ENCODE measurements at places on chromosomes 11 and 22.

GRCh38 chr11:104781719-104782376, 116.4 kb downstream of the CASP12 start:
- DNase-seq, result no peak

DNA sequence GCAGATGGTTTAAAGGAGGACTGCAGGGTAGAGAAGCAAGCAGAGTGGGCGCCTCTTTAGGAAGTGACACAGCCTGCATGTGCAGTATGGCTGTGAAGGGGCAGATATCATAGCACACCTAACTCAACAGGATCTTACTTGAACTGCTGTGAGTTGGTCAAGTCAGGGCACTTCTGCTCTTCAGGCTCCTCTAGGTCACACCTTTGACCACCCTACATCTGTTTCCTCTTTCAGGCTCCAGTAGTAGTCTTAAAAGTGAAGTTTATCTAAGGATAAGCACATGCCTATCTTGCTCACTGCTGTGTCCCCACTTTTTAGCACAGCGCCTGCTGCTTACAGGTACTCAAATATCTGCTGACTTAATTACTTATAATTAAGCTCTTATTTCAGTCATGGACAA, 6.5 kb downstream of the MRPL16 start:
- DNase-seq, result no peak

- no peak for DNase-seq
Observed at GRCh38 chr11:27921472-27921871, 186.5 kb downstream of the KIF18A start.

GRCh38 chr11:57980201-57980600, 43.5 kb upstream of the OR9Q1 start:
- DNase-seq, result no peak

DNA sequence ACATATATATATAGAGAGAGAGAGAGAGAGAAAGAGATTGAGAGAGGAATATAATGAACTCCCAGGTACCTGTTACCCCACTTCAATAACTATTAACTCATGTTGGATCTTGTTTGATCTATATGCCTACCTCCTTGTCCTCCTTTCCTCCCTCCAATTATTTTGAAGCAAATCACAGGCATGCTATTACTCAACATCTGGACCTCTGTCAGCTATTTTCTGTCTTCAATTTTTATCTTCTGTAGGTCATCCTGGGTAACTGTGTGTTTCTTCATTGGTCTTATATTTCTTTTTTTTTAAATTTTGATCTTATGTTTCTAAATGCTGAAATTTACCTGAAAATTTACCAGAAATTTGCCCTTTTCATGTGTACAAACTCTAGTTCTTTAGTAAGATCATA, 24.8 kb downstream of the UVRAG start:
- no peak for DNase-seq

- no peak for DNase-seq
Observed at GRCh38 chr11:38927993-38928392, 2330.0 kb upstream of the RAG2 start.

GRCh38 chr11:95611827-95612226, 177.8 kb downstream of the FAM76B start:
- DNase-seq, result no peak
